ENCODE measurements at places on chromosomes 5 and 9.

- DNase-seq, result no peak
Observed at GRCh38 chr9:74066605-74067004, 430.5 kb upstream of the RORB start.

DNA sequence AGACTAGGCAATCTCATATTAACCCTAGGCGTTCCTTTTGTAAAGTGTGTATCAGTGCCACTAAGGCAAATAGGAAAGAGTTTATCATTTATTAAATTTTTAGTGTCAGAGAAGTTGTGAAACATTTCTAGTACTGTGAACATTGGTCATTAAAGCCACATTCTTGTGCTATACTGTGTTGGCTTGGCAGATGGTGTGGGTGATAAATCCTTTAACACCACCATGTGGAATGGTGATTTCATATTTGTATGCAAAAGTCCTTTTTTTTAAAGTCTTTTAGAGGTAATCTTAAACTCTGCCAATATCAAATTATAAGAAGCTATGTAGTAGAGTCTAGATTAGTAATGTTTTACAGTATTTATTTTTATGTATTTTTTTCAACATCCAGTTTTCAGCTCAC lies 18.1 kb downstream of the SLC12A2 start:
- DNase-seq, result no peak

DNA sequence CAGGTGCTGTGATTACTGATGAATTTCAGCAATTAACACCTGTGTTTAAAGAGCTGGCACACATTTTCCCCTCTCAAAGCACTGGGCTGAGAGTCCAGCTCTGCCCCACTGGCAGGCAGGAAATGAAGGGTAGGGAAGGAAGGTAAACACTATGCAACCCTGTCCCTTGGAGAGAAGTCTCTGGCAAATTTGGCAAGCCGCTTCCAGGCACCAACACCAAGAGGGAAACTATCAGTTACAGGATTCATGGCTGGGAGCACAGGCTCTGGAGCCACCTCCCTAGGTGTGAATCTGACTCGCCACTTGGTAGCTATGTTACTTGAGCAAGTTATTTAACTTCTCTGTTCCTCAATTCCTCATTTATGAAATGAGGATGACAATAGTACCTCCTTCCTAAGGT lies 3.3 kb downstream of the ANKS6 start:
- DNase-seq, result no peak

- DNase-seq, result no peak
Observed at GRCh38 chr5:141514330-141515133, 25.7 kb downstream of the PCDHGC5 start.

DNA sequence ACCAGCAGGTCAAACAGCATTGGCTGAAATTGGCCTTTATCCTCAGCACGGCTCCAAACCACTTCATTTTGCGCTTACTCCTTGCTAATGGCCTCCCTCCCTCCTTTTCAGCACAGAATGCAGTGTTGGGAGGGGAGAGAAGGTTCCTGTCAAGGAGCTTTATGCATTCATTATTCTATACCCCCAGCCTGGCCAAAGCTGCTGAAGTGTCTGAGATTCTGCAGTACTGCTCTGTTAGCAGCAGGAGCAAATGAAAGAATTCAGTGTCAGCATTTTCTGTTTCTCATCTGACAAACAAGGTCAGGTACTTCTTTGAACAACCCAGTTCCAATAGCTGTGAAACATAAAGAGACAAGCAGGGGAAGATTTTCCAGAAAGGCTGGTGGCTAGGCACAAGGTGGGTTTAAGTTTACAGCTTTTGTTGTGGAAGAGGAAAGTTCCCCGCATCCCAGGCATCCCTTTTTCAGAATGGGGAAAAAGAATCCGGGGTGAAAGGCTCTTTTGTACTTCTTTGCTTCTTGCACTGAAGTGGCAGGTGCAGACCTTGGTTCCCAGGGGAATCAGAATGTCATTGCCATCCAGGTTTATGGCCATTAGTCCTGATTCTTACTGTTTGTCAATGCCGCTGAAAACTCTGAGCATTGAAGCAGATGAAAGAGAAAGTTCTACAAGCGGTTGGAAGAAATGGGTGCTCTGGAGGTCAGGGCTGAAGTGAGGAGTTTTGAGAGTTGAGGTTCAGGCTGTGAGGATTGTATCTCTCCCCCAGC lies 109.3 kb upstream of the APC start:
- no peak for DNase-seq

GRCh38 chr5:124704594-124705284 lies 41.7 kb downstream of the ZNF608 start:
- DNase-seq, result no peak

GRCh38 chr9:27447031-27447683 lies 76.9 kb upstream of the IFNK start:
- DNase-seq, result no peak
